ENCODE measurements at places on chromosomes 11 and 22.

DNA sequence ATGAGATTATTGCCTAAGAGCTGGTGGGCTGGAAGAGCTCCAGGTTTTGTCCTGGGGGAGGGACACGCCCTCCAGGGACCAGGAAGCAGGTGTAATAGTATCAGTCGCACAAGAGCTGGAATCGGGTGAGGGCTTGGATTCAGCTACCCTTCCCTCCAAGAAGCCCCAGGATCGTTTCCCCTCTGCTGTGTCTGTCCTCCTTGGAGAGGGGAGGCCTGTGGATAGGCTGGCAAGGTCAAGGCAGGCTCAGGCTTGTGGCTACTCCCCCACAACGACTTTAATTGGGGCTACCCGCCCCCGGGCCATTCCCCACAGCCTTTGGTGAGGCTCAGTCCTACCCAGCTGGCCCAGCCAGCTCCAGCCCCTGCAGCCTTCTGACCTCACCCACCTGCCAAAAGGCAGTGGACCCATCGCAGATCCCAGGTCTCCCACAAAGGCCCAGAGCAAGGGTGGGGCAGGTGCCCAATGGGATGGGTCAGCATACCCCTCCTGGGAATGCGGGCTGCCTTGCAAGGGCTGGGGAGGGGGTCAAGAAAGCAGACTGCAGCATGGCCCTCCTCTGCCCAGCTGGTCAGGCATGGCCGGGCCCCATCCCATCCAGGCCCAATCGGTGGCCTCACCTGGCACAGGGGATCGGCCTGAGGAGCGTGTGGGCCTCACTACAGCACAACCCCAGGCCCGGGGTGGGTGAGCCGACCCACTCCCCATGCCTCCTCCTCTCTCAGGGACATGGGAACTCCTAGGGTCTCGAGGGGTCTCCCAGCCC, 1.0 kb downstream of the CTSD start:
- peak; percentile 89 for DNase-seq

- no peak for DNase-seq
These were observed 15.5 kb upstream of the RASD2 start for GRCh38 chr22:35524966-35525686.

DNA sequence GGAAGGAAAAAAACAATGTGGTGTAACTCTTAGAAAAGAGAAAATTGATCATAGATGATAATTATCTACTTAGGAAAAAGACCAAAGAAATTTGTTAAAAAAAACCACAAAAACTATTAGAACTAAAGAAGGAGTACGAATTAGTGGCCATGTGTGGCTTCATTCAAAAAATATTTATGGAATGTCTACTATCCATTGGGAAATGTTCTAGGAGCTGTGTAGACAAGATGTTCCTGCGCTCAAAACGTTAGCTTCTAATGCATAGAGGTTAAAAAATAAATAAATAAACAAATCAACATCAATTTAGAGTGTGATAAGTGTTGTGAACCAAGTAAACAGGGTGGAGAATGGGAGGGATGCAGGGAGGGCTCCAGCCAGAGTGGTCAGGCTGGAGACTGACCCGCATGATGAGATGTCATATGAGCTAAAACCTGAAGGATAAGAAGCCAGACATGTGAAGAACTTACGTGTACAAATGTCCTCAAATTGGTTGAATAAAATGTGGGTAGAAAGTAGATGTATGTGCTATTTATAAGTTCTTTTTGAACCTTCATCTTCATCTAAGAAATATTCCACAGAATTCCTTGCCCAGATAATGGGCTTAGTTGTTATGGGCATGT, 4.3 kb upstream of the EXPH5 start:
- DNase-seq: no peak

GRCh38 chr11:94653561-94653960, 86.4 kb downstream of the PIWIL4 start:
- DNase-seq: no peak

DNA sequence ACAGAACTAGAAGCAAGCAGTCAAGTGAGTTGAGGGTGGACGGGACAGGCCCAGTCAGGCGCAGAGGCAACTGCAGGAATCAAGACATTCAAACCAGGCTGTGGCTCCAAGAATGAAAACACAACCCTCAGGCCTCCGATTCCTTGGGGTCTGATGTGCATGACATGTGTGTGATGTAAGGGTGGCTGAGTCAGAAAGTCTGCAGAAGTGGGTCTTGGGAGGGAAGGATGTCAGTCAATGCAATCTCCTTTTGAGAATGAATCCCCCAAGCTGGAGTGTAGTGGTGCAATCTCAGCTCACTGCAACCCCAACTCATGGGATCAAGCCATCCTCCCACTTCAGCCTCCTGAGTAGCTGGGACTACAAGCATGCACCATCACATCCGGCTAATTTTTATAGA, 15.9 kb upstream of the PDE2A start:
- DNase-seq: no peak

- no peak for DNase-seq
These were observed 25.8 kb downstream of the TNRC6B start for GRCh38 chr22:40203572-40203971.

GRCh38 chr11:34997952-34998528, 81.6 kb downstream of the PDHX start:
- DNase-seq: peak; percentile 44

DNA sequence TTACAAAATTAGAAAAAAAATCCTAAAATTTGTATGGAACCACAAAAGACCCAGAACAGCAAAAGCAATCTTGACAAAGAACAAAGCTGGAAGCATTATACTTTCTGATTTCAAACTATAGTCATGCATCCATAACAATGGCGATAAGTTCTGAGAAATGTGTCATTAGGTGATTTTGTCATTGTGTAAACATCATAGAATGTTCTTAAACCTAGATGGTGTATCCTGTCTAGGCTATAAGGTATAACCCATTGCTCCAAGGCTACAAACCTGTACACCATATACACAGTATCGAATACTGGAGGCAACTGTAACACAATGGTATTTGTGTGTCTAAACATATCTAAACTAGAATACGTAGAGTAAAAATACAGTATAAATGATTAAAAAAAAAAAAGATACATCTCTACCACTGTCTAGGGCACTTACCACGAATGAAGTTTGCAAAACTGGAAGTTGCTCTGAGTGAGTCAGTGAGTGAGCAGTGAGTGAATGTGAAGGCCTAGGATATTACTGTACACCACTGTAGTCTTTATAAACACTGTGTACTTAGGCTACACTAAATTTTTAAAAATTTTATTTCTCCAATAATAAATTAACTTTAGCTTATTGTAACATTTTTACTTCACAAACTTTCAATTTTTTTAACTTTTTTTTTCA, 18.1 kb upstream of the SC5D start:
- no peak for DNase-seq

GRCh38 chr11:113504586-113504985, 29.4 kb upstream of the DRD2 start:
- no peak for DNase-seq

- DNase-seq: no peak
These were observed 11.2 kb upstream of the UBQLNL start for GRCh38 chr11:5527716-5528115.

GRCh38 chr11:128658502-128658901, 35.4 kb upstream of the FLI1 start:
- DNase-seq: no peak

- no peak for DNase-seq
These were observed 4.2 kb upstream of the CTR9 start for GRCh38 chr11:10746871-10747270.

- no peak for DNase-seq
These were observed 5.0 kb downstream of the TUB start for GRCh38 chr11:8086001-8086479.

DNA sequence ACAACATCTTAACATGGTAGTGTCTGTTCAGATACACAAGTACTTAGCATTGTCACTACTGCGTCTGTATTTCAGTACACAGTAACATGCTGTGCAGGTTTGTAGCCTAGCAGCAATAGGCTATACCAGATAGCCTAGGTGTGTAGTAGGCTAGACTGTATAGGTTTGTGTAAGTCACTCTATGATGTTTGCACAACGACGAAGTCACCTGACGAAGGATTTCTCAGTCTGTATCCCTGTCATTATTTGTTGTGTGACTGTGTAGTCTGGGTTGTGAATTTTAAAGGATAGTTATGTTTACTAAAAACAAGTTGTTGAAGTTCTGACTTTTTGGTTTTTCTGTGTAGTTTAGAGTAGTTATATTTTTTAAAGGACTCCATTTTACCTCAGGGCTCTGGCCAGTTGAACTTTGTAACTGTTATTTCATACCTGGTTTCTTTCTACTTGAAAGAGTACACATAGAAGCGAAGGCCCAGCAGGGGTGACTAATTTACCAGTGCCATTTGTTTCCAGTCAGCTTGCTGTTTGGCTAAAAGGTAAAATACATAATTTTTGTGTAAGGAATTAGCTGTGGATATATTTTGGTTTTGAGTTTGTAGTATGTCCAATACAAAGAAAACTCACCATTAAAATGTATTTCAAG, 72.3 kb downstream of the PPP6R3 start:
- no peak for DNase-seq

GRCh38 chr22:27299181-27300085, 502.1 kb downstream of the MN1 start:
- no peak for DNase-seq

- no peak for DNase-seq
These were observed 67.3 kb upstream of the PRR5 start for GRCh38 chr22:44634426-44635321.

DNA sequence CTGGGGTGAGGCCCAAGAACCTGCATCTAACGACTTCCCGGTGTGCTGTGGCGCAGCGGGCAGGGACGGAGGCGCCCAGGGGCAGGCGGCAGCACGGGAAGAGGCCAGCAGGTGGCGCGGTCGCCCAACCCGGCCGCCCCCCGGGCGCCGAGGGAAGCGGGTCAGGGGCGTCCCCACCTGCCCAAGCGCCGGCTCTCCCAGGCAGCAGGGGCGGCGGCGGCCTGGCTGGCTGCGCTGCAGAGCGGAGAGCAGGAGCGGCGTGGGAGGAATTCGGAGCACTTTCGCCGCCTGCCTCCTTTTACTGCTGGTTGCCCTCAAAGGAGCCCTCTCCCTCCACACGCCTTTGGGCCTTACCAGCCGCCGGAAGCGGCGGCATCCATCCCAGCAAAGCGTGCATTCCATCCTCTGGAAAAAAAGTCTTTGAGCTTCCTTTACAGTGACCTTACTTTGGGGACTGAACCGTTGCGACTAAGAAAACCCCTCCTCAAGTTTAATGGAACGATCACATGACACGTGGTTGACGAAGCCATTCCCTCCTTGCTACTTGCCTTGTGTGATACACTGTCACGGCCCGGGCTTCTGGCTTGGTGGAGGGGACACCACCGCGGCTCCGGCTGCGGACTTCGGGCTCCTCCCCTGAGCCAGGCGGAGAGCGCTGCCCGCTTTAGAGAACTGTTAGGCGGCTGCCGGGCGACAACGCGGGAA, 106.8 kb upstream of the CLMP start:
- DNase-seq: peak; percentile 49
